NCI-H2081 treated with DMSO at 0.1 percent for 48 hours (cell line): ENCODE measurements at places on chromosomes 1 and 21.

DNA sequence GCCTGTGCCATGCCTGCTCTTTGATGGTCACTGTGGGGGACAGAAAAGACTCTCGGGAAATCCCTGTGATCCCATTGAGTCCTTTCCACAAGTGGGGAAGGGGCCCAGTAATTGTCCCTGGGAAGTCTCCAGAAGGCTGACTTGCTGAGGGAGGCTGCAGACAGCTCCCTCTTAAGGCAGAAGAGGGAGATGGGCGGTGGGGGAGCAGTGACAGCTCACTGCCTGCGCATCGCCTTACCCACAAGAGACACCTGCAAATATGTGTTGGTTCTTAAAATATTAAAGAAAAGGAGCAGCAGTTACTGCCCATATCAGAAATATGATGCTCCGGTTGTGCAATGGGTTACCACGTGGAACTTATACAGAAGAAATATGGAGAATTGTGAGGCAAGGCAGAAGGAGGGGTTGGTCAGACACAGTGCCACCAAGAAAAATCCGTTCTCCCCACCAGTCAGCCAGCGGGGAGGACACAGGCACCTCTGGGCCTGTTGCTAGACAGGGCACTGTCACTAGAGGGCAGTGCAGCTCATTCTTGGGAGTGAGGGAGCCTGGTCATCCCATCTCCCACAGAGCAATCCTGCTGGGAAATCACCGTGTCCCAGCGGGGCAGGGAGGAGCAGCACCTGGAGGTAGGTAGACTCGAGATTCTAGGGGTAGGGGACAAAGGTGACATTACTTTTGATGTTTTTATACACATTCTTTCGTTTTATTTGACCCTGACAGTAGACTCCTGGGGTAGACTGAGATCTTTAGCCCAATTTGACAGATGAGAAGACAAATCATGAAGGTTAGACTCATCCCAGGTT, 6.9 kb upstream of the CAMK1G start:
- peak; percentile 17 for DNase-seq

DNA sequence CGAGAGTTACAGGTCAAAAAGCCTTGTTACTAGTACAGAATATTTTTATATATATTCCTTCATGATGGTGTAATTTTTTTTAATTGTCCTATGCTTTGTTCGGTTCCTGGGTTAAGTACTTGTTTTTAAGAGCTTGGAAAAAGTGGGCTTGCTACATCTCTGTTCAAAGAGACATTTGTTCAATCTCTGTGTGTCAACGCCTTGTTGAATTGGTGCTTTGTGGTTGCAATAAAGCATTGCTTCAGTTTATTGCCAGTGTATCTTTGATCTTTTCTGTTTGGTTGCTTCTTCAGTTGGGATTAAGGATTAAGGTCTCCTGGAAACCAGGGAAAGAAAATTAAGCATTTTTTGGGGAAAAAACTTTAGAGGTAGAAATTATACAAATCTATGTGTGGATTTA, 47.7 kb upstream of the DNASE2B start:
- no peak for DNase-seq

DNA sequence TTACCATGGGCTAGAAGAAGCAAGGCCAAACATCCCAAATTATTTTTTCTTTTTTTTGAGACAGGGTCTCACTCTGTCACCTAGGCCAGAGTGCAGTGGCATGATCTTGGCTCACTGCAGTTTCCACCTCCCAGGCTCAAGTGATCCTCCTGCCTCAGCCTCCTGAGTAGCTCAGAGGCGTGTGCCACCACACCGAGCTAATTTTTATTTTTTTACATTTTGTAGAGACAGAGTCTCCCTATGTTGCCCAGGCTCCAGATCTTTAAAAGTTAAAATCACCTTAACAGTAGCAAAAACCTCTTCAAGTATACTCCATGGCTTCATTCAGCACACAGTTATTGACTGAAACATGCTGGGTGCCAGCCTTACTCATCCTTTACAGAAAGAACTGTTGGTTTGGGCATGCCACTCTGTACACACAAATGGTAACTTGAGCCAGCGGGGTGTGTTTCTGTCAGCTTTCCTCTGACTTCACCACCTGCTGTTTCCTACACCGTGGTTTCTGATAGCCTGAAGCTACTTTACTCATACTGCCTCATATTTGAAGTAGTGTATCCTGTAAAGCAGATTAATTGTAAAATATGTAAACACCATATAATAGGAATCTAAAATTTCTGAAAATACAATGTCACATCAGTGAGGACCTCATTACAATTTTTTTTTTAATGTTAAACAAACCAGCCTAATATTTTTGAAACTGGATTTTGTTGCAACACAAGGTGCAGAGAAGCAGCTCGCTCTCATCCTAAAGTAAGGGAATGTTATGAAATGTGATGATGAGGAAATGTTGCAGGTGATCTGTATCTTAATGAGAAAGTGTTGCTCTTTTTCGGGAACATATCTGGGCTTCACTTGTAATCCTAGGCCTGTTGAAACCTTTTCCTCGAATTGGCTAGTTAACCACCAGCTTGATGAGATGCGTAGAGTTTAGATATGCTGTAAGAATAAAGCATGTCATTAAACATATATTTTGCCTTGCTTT, 113.9 kb downstream of the ATP5PO start:
- DNase-seq, result peak; percentile 85

DNA sequence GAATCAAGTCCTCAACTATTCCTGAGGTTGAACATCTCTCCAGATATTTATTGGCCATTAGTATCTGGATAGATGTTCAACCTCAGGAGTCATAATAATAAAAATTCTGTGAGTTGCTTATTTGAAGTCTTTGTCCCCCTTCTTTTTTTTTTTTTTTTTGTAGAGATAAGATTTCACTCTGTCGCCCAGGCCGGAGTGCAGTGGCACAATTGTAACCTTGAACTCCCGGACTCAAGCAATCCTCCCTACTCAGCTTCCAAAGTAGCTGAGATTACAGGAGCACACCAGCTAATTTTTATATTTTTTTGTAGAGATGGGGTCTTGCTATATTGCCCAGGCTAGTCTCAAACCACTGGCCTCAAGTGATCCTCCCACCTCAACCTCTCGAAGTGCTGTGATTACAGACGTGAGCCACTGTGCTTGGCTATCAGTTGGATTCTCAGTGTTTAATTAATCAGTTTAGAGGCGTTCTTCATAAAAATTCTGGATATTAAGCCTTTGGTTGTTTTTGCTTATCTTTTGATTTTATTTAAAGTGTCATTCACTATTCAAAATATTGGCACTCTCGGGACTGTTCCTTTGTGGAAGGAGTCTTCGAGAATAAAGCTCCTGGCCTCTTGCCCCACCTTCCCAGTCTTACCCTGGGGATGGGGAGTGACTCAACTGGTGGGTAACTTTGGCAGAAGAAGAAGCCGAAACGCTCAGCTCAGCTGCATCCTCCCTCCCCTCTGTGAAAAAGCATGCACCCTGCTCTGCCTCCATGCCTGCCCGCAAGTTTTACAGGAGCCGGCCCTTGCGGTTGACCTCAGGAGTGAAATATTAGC, 11.2 kb upstream of the HYI start:
- DNase-seq, result no peak

DNA sequence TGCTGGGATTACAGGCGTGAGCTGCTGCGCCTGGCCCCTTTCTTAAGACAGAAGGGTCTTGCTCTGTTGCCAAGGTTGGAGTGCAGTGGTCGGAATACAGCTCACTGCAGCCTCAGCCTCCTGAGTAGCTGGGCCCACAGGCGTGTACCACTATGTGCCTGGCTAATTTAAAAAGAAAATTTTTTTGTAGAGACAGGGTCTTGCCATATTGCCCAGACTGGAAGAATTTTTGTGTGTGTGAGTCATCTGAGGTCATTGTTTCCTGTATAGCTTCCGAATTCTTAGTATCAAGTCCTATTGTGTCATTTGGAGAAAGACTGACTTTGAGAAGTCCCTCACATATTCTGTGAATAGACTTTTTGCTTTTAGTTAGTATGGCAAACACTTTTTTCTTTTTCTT, 4.7 kb downstream of the SZRD1 start:
- no peak for DNase-seq

GRCh38 chr1:20380616-20381035, 90.0 kb downstream of the VWA5B1 start:
- DNase-seq, result no peak

GRCh38 chr1:233143241-233143640, 152.3 kb downstream of the PCNX2 start:
- DNase-seq, result no peak

DNA sequence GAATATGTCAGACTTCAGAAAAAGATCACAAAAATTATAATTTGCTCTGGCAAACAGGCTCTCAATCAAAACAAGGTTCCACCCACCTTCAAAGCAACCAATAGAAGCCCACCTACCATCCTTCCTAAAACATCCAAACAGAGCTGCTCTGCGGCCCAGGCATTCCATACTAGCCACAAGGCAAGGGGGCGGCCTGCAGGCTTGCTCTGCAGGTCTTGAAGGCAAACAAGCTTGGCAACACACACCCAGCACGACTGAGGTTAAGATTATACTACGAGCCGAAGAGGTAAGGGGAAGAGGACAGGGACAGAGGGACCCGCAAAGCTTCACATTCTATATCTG, 207.3 kb downstream of the SLC45A1 start:
- DNase-seq, result no peak

DNA sequence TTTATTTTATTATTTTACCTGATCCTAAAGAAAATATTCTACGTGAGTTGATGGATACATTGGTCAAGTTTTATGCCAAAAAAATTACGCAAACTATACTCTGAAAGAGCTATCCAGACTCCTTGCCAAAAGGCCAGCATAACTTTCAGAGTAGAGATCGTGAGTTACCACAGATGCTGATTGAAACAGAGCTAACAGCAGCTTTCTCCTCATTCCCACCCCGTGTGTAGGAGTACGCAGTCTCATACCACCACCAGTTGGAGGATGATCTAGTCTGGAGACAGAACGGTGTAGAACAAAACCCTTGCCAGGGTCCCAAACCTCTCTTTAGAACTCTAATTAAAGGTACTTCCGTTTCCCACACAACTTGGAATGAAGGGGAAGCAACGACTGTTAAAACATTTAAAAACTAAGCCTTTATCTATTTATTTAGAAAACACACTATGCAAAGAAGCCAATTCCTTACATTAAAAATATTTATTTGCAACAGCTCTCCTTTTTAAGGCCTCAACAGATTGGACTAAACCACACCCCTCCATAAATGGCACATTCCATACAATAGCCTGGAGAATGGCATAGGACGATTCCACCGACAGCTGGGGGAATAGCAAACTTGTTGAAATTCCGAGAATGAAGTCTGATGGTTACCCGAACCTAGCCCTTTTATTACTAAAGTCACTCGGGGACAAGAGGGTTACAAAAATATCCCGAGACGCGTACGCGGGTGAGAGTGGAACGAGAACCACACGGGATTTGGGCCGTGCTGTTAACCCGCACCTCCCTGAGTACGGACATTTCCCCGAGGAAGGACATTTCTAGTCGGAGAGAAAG, 1.4 kb downstream of the NUCKS1 start:
- DNase-seq, result no peak

- DNase-seq, result no peak
These were observed 20.9 kb downstream of the TTC3 start for GRCh38 chr21:37093977-37094376.

GRCh38 chr1:168293356-168293755, 12.7 kb downstream of the TBX19 start:
- DNase-seq, result no peak

- DNase-seq, result no peak
These were observed 51.7 kb upstream of the ACADM start for GRCh38 chr1:75672528-75673393.

DNA sequence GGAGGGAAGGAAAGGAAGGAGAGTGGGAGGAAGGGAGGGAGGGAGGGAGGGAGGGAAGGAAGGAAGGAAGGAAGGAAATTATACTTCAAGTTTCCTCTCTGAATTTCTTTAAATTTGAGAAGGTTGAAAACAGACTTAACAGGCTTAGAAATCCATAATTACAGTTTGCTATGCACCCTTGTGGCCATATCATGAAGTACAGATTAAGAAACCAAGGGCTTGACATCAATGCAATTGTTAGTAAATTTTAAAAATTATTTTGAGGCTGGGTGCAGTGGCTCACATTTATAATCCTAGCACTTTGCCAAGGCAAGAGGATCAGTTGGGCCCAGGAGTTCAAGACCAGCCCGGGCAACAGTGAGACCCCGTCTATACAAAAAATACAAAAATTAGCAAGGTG, 14.4 kb downstream of the ANP32E start:
- no peak for DNase-seq

DNA sequence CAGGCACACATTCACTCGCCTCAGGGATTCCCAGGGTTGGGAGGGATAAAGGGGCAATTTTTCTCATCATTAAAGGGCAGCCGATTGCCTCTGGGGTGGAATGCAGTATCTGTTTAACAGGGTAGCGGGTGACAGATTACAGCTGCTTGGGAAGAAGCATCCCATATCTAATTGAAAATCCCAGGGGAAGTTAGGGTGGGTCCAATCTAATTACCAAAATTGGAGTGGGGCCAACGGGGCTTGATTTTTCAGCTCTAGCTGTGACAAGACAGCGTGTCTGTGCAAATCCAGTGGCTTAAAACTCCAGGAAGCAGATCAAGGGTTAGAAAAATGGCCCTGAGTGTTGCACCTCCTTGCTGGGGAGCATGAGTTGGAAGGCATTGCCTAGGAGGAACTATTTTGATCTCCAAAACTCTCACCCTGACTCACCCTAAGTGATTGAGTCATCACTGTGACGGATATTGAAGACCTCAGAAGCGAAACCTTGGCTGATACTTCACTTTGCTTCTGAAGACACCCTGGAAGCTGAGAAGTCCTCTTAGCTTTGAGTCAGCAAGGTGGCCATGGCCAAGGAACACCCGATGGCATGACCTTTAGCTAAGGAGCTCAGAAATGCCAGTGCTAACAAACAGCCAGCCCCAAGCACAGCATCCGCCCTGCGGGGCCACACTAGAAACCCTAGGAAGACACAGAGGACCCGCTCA, 46.0 kb downstream of the GRHL3 start:
- DNase-seq, result no peak

GRCh38 chr1:178434360-178434759, 62.4 kb downstream of the CLEC20A start:
- DNase-seq, result no peak
